ENCODE measurements at places on chromosomes 5 and 9.

GRCh38 chr5:59066367-59067163 lies 483.7 kb downstream of the RAB3C start:
- DNase-seq = no peak

DNA sequence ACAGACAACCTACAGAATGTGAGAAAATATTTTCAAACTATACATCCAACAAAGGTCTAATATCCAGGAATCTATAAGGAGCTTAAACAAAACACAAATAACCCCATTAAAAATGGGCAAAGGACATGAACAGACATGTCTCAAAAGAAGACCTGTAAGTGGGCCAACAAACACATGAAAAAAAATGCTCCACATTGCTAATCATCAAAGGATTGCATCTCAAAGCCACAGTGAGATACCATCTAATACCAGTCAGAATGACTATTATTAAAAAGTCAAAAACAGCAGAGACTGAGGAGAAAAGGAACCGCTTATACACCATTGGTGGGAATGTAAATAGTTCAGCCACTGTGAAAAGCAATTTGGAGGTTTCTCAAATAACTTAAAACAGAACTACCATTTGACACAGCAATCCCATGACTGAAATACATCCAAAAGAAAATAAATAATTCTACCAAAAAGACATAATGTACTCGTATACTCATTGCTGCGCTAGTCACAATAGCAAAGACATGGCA lies 39.1 kb upstream of the C5orf63 start:
- no peak for DNase-seq

- DNase-seq = no peak
Observed at GRCh38 chr5:57659886-57660285, 177.3 kb upstream of the ACTBL2 start.

GRCh38 chr5:107302441-107302840 lies 368.3 kb downstream of the EFNA5 start:
- no peak for DNase-seq

- DNase-seq = no peak
Observed at GRCh38 chr5:115988002-115988401, 25.7 kb downstream of the LVRN start.

Data from NCI-H187 (cell line).